ENCODE measurements at places on chromosomes 6 and 20.
A peak's percentile ranks its signal among the peaks of the same experiment; 100 is the strongest.

GRCh38 chr20:7426890-7427496, 513.3 kb downstream of the HAO1 start:
- no peaks in the 10 kb centered on the region for H3K4me1 ChIP-seq
- H3K27me3 ChIP-seq, result no peaks in the 10 kb centered on the region
- no peak overlapping the region for H3K4me3 ChIP-seq
- no peaks in the 10 kb centered on the region for H3K36me3 ChIP-seq

GRCh38 chr6:11076540-11076939, 17.1 kb upstream of the SMIM13 start:
- H3K4me3 ChIP-seq, result no peak overlapping the region
- H3K36me3 ChIP-seq, result no peaks in the 10 kb centered on the region
- no peaks in the 10 kb centered on the region for H3K4me1 ChIP-seq

DNA sequence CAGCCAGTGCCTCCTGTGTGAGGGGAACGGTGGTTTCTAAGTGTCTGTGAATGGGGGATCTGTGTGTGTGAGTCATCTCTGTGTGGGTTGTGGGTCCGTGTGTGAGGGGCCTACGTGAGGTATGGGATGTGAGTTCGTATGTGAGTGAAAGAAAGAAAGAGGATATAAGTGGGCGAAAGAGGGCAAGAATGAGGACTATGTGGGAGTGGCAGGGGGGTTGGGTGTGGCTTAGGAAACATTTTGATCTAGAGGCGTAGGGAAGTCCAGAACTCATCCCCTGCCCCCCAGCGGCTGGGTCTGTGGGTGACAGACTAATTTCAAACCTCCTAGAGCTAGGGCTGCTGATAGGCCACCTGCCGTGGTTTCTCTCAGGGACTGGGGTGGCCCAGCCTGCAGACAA, 35.5 kb downstream of the DHX35 start:
- DNase-seq, result no peak
- H3K4me1 ChIP-seq, result no peaks in the 10 kb centered on the region
- H3K4me3 ChIP-seq, result no peak overlapping the region
- H3K36me3 ChIP-seq, result no peaks in the 10 kb centered on the region
- H3K27ac ChIP-seq, result no peak overlapping the region

DNA sequence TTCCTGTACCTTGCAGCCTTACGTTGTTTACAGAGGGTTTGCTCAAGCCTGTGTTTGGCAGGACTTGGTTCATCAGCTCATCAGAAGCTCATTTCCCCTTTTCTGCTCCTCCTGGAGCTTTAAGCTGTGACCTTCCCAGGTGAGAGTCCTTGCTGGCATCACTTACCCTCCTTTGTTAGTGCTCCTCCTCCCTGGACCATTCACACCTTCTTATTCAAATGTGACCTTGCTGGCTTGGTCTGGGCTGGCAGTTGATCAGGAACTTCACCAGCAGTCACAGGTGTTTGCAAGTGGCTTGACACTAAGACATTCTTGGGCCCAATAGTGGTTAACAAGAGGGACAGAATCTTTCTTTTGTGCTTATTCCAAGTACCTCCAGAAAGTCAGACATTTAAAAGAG, 148.8 kb downstream of the C6orf58 start:
- DNase-seq, result no peak
- no peaks in the 10 kb centered on the region for H3K4me1 ChIP-seq
- no peak overlapping the region for H3K27ac ChIP-seq
- H3K27me3 ChIP-seq, result no peaks in the 10 kb centered on the region
- H3K4me3 ChIP-seq, result no peak overlapping the region

- H3K36me3 ChIP-seq, result no peaks in the 10 kb centered on the region
- H3K4me1 ChIP-seq, result no peaks in the 10 kb centered on the region
- H3K27ac ChIP-seq, result no peak overlapping the region
- H3K4me3 ChIP-seq, result no peak overlapping the region
- no peaks in the 10 kb centered on the region for H3K27me3 ChIP-seq
- DNase-seq, result no peak
Measured at GRCh38 chr6:12436224-12436623, 146.1 kb downstream of the EDN1 start.

- H3K4me1 ChIP-seq, result no peaks in the 10 kb centered on the region
- H3K4me3 ChIP-seq, result no peak overlapping the region
- H3K27ac ChIP-seq, result no peak overlapping the region
- no peaks in the 10 kb centered on the region for H3K36me3 ChIP-seq
Measured at GRCh38 chr6:148304976-148305375, 37.7 kb upstream of the SASH1 start.

DNA sequence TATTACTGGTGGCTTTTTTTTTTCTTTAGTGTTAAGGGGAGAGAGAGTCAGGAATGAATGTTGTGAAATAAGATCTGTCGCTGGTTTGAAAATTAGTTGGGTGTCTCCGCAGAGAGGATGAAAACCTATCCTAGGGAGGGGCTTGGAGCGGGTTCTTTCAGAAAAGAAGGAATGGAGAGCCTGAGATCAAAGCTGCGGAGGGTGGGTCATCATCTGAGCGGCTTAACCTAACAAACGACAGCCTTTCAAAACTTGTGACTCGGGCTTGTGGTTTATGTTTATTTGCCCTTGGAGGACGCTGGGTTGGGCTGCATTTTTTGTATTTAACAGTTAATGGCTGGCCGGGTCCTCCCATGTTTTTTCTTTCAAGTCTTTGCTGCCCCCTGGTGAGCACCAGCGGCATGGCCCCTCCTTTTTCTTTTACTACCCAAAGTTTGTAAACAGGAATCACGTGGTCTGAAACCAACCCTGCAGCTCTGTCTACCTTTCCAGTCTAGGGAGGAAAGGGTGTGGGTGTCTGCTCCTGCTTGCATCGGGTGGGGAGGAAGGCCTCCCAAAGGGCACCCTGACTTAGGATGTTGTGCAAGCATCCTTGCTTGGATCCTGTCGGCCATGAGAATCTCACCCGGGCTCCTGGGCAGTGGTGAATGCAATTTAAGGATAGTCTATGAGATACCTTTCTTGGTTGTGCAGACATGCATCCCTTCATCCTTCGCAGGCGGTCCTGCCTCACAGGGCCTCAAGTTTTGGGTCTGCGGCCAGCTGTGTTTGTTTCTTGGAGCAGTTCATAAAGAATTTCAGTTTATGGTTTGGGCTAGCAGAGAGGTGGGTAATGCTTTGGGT, 2.2 kb downstream of the PIM1 start:
- H3K27me3 ChIP-seq, result no peaks in the 10 kb centered on the region
- H3K27ac ChIP-seq, result peak overlapping the region; percentile 91
- DNase-seq, result peak; percentile 93
- H3K4me3 ChIP-seq, result peak overlapping the region; percentile 100
- peaks cover 43% of the 10 kb centered on the region for H3K4me1 ChIP-seq
- peaks cover 23% of the 10 kb centered on the region for H3K36me3 ChIP-seq

- H3K4me3 ChIP-seq, result no peak overlapping the region
- DNase-seq, result no peak
Measured at GRCh38 chr20:49167811-49168507, 20.2 kb downstream of the STAU1 start.

GRCh38 chr6:143236151-143236798, 175.6 kb downstream of the AIG1 start:
- H3K4me3 ChIP-seq, result no peak overlapping the region
- H3K27me3 ChIP-seq, result no peaks in the 10 kb centered on the region
- no peak overlapping the region for H3K27ac ChIP-seq

GRCh38 chr6:506508-506907, 115.0 kb downstream of the IRF4 start:
- no peak overlapping the region for H3K4me3 ChIP-seq
- H3K4me1 ChIP-seq, result peaks cover 11% of the 10 kb centered on the region
- H3K27me3 ChIP-seq, result no peaks in the 10 kb centered on the region

DNA sequence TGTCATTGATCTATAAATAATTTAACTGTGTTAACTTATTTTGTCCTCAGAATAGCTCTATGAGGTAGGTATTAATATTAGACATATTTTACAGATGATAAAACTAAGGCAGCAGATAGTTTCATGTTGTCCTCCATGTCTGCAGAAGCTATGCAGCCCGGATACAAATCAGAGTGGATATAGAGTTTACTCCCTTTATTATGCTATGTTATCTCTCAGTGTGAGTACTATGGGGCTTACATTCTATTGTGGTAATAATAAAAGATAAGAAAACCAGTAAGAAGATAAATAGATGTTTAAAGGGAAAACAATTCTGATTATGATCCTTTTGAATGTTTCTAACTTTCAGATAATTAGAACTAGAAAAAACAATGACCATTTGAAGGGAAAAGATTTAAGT, 979.8 kb upstream of the CITED2 start:
- no peaks in the 10 kb centered on the region for H3K36me3 ChIP-seq
- DNase-seq, result no peak
- no peaks in the 10 kb centered on the region for H3K27me3 ChIP-seq
- no peak overlapping the region for H3K4me3 ChIP-seq

DNA sequence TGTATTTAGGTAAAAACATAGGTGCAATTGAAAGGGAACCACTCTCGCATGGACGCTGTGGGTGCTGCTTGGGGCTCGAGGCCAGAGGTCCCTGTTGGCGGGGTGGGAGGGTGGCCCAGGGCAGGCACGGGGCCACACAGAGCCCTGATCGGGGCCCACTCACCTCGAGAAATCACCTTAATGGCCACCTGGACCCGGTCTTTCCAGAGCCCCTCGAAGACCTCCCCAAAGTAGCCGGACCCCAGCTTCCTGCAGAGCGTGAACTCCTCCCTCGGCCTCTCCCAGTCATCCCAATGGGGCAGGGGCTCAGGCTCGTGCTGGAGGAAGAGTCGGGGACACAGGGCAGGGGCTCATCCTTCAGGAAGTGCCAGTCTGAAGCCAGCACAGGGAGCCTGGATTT, 3.8 kb downstream of the PTK6 start:
- H3K27me3 ChIP-seq, result peaks cover 42% of the 10 kb centered on the region
- H3K36me3 ChIP-seq, result no peaks in the 10 kb centered on the region
- H3K27ac ChIP-seq, result no peak overlapping the region
- no peak for DNase-seq
- peaks cover 7% of the 10 kb centered on the region for H3K4me1 ChIP-seq

GRCh38 chr20:13554706-13555105, 84.0 kb downstream of the TASP1 start:
- H3K36me3 ChIP-seq, result no peaks in the 10 kb centered on the region
- no peak overlapping the region for H3K4me3 ChIP-seq
- H3K27ac ChIP-seq, result no peak overlapping the region
- H3K27me3 ChIP-seq, result no peaks in the 10 kb centered on the region
- no peak for DNase-seq

DNA sequence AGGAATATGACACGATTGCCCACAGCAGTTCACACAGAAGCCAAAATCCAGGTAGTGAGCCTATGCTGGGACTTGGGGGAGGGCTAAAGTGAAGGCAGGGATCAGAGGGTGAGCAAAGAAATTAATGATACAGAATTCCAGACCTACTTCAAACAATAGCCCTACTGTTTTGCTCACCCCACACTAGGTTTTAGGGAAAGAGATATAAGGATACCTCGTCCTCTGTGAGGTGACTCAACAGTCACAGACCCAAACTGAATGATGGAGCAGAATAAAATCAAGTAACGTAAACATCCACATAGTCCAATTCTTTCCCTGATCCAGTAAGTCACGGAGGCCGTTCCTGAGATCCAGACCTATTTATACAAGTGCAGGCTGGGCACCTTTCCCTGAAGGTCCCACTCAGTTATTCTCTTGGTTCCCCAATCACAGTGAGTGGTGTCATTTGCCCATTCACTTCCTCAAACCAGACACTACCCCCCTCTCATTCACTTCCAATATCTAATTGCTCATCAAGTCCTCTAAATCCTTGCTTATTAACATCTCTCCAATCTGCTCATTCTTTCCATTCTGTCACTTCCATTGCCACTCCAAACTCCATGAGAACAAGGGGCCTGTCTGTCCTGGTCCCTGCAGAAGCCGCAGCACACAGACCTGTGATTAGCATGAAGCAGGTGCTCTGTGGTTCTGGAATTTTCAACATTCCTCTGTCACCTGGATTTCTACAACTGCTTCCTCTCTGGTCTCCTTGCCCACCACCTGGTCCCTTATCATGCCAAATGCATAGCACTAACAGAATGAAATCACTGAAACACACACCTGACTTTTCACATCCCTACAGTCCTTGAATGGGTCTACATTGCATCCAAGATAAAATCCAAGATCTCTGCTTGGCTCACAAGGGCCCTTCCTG, 55.9 kb downstream of the ATXN1 start:
- H3K4me3 ChIP-seq, result no peak overlapping the region
- H3K27ac ChIP-seq, result no peak overlapping the region
- H3K4me1 ChIP-seq, result peaks cover 12% of the 10 kb centered on the region
- no peaks in the 10 kb centered on the region for H3K27me3 ChIP-seq

- peaks cover 38% of the 10 kb centered on the region for H3K4me1 ChIP-seq
- no peak for DNase-seq
- no peak overlapping the region for H3K4me3 ChIP-seq
- H3K36me3 ChIP-seq, result no peaks in the 10 kb centered on the region
Measured at GRCh38 chr6:11848346-11848651, 69.7 kb upstream of the ADTRP start.

All from MM.1S (cell line).